Activated naive CD4-positive, alpha-beta T cell treated with anti-CD3 and anti-CD28 coated beads, Interleukin-2, amount 50 U/mL, for 16 hours (primary cell): ENCODE measurements at places on chromosomes 7 and 10.

DNA sequence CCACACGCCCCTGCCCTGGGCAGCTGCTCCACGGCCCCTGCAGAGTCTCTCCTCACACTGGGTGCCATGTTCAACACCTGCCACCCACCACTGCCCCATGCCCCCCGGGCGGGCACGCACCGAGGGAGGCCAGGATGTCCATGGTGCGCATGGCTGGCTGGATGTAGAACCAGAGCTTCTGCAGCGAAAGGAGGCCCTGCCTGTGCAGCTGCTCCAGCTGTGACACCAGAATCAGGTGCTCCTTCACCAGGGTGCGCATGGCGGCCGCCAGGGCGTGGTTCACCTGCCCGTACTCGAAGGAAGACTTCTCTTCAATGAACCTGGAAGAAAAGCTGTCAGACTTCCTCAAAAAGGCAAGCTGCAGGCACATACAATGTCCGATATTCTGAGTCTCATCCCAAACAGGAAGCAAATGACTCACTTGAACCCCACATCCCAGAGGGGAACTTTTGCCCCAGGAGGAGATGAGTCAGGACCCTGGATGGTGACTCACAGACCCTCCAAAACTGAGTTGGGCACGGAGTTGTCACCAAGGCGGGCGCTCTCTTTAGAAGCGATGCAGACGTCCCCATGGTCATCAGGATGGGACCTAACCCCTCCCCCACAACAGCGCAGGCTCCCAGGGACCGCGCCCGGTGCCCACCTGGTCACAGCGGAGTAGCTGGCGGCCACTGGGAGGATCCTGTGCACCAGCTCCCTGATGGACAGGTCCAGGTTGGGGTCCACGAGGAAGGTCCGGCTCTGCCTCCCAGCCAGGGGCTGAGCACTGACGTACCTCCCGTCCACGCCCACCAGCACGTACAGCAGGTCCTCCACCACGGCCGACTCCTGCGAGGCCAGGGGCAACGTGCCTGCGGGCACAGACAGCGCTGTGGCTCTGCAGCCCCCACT is 15.5 kb downstream of the TUBGCP2 start:
- no peak for DNase-seq

DNA sequence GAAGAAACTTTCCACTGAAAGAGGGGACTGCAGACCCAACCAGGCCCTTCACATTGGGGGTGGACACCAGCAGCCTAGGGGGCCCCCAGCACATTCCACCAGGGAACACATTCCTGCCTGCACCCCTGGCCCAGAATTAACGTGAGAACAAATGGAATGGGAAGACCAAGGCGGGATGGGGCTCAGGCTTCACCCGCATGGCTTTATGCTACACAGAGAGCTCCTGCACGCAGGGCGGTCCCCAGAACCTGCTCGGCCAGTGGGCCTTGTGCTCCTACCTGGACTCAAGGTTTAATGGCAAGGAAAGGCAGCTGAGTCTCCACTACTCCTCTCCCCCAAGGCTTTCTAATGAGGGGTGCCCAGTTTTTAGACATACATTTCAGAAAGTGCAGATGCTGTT is 146.3 kb upstream of the GPR26 start:
- no peak for DNase-seq

- DNase-seq, result no peak
Observed at GRCh38 chr10:104281694-104282093, 12.7 kb downstream of the GSTO2 start.

DNA sequence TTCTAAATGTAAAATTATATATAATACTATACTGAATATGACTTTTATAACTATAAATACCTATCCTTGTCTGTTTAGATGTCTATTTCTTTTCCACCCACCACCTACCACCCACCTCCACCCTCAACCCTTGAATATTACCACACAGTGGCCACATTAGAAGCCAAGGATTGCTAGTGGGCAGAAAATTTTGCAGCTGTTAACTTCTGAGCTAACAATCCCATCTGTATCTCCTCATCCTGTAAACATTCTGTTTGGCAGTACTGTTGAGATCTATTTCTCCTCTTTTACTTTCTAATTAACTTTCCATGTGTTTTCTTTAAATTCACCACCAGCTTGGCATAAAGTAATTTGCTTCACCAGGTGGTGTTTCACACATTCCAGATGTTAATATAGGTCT is 281.1 kb upstream of the BMPER start:
- no peak for DNase-seq

- no peak for DNase-seq
Observed at GRCh38 chr10:100129424-100129823, 47.8 kb upstream of the CPN1 start.

- no peak for DNase-seq
Observed at GRCh38 chr7:32153006-32153405, 82.8 kb upstream of the PDE1C start.

GRCh38 chr7:44059219-44060090 is 5.9 kb downstream of the PGAM2 start:
- DNase-seq, result no peak

DNA sequence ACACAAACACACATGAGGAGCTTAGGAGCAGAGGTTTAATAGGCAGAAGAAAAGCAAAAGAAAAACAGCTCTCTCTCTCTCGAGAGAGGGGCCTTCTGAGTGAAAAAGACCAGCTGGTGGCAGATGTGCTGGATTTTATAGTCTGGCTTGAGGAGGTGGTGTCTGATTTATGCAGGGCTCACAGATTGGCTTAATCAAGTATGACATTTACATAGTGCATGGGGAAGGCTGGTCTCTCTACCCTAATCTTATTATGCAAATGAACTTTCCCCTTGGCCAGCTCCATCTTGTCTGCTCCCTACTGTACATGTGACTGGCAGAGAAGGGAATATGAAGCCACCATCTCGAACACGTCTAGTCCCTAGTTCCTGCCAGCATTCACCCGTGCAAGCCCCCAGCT is 219.5 kb upstream of the ZNF804B start:
- DNase-seq, result no peak

GRCh38 chr7:80392229-80393169 is 119.4 kb downstream of the GNAT3 start:
- no peak for DNase-seq

- no peak for DNase-seq
Observed at GRCh38 chr7:46812101-46812675, 769.7 kb downstream of the TNS3 start.

GRCh38 chr7:18163091-18163490 is 135.4 kb upstream of the PRPS1L1 start:
- no peak for DNase-seq

DNA sequence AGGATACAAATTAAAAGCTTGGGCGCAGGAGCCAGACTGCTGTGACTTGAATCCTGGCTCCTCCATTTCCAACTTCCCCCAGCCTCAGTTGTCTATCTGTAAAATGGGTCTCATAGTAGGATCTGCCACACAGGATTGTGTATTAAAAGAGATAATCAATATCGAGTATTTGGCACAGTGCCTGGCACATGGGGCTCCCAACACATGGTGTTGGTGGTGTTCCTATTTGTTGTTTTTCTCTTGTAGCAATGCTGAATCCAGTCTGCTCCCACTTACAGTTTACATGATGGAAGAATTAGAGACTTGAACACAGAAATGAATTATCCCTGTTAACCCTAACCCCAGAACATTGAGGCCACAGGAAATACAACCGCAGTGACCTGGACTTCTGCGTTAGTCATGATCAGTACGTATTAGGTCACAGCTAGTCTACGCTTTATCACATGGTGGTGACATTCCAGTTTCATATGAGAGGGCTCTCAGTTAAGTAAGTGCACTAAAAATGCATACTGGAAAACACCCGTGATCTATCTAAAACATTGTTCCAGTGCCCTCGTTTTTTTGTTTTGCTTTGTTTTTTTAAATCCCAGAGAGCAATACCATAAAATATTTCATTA is 169.5 kb upstream of the KLF14 start:
- DNase-seq, result no peak

- DNase-seq, result no peak
Observed at GRCh38 chr10:127092916-127093315, 103.5 kb downstream of the INSYN2A start.

GRCh38 chr10:46559231-46559671 is 2.8 kb upstream of the GPRIN2 start:
- DNase-seq, result no peak

GRCh38 chr7:135716677-135717238 is 11.2 kb downstream of the SLC13A4 start:
- DNase-seq, result no peak

- no peak for DNase-seq
Observed at GRCh38 chr7:14834456-14834855, 68.1 kb downstream of the DGKB start.

DNA sequence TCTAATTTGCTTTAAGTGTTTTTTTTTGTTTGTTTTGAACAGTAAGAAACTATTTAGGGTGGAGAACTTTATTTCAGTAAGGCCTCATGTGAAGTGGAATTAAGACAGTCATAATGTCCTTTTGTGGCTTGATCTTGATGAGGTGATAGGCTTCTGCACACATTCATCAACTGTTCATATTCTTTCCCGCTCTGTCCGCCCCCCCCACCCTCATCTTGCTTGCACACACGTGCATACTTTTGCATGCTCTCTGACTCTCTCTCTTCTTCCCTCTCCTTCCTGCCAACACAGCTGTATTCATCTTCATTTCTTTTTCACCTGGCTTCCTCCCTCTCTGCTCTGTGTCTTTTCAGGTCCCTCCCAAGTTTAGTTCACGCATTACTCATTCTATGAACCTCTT is 429.6 kb downstream of the AUTS2 start:
- no peak for DNase-seq

DNA sequence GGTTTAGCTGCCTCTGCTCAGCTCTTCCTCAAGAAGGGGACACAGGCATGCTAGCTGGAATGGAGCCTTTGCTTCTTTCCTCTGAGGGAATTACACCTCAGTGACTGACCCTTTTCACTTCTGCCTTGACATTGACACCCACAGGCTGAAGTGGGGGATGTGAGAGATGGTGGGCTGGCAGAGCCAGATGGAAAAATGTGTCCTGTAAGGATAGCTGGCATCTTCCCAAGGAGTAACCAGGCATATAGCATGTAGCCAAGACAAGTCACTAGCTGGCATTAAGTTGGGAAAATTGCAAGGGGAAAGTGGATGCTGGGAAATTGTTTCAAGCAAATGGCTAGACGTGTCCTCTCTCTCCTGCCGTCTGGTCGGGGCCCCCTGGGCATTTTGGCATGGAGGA is 19.9 kb downstream of the STMP1 start:
- no peak for DNase-seq

DNA sequence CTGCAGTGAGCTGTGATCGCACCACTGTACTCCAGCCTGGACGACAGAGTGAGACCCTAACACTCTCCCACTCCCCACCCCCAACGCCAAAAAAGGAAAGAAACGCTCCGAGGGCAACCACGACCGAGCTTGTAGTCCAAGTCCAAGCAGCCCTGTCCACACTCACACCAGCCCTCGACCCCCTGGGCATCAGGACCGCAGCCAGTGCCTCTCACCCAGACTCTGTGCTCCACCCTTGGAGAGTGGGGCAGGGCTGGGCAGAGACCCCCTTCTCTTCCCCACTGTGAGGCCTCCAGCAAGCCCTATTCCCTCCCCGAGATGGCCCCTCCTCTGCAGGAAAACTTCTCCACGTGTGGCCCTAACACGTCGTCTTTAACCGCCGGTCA is 82.6 kb downstream of the FOXL3 start:
- peak; percentile 7 for DNase-seq

- DNase-seq, result no peak
Observed at GRCh38 chr10:116737627-116738327, 4.6 kb downstream of the HSPA12A start.

DNA sequence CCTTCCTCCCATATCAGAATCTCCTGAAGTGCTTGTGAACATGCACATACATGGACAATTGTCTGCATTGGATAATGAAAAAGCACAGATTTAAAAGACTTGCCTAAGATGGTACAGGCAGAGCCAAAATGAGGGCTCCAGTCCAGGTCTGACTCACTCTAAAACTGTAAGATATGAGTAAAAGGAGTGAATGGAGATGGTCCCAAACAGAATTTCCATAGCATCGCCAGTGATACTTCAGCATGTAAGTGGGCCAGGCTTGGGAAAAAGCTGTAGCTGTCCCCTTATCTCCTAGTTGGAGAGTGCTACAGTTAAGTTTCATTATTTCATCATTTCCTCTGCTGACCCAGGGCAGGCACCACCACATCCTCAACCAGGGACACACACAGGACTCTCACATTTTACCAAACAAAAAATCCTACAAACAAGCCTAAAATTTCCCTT is 26.4 kb upstream of the IL6 start:
- DNase-seq, result no peak

DNA sequence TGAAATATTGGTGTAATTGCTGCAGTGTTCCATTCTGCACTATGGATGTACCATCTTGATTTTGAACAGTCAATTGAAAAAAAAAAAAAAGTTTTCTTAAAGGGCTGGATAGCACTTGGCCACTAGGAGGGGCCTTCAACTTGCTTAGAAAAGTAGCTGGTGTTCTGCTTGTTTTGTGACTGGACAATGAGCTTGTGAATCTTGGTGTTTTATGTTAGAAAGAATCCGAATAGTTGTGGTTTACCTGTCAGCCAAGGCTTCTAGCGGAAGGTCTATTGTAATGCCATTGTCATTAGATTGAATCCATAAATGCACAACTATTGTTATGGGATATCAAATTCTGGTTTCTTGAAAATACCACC is 77.1 kb downstream of the BMPER start:
- no peak for DNase-seq

- no peak for DNase-seq
Observed at GRCh38 chr10:17455015-17455520, 673 bp upstream of the ST8SIA6 start.

GRCh38 chr10:79245539-79246208 is 101.6 kb upstream of the PPIF start:
- DNase-seq, result no peak

DNA sequence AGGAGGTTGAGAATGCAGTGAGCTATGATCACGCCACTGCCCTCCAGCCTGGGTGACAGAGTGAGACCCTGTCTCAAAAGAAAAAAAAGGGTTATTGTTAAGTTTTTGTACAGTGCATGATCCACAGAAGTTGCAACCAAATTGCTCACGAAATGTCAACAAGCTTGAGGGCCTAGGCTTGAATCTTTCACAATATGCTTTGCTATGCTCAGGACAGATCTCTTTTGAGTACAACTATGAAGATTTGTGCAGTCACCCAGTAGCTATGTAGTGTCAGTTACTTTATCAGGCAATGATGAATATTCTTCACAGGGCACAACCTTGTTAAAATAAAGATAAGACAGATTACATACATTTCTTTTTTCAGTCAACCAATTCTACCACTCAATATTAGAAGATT is 109.2 kb downstream of the PRTFDC1 start:
- DNase-seq, result no peak

DNA sequence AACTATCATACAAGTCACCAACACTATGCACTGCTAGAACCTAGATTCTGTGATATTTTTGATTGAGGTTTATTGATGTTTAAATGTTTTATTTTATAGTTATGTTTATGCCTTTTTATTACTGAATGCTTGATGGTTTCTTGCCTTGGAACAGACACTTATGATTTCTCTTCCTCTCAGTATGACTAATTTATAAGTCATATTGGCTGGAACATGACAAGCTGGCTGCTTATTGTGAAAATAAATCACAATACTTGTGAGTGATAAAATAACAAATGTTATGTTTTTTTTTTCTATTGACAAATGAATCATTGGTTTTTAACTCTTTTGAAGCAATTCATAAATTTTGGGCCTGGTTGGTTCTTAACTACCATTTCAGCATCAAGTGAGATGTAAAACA is 142.0 kb upstream of the MALRD1 start:
- DNase-seq, result no peak
